ENCODE measurements at places on chromosomes 1 and 21. TPM values are rescaled to one million over a fixed set of nuclear protein-coding genes. Genes with fewer than 3 reads are reported as not detected.

Gene ADAMTS4
- total RNA-seq = 2.3 TPM

Gene CAMK2N1
- 11.1 TPM for total RNA-seq

Gene XPR1
- 19.2 TPM for total RNA-seq

Gene TRPM2
- under 0.01 TPM for total RNA-seq

Gene EFCAB14
- total RNA-seq = 27.5 TPM

Gene BCAN
- not detected for total RNA-seq

Gene EIF4G3
- 41.6 TPM for total RNA-seq

Gene B3GALT5
- not detected for total RNA-seq

Gene ETV3L
- not detected for total RNA-seq

Gene BMP8A
- total RNA-seq = 0.28 TPM

Gene DNAJC6
- 0.14 TPM for total RNA-seq

Measured in smooth muscle cell of bladder (primary cell).